Left hindlimb (tissue), 1 donor: ENCODE measurements at places on chromosomes 2 and 18.
A peak's percentile ranks its signal among the peaks of the same experiment; 100 is the strongest.

GRCh38 chr2:44462934-44463849 lies 101.4 kb downstream of the CAMKMT start:
- DNase-seq: no peak

GRCh38 chr2:230441227-230441897 lies 25.4 kb downstream of the SP100 start:
- DNase-seq: no peak

- DNase-seq: no peak
Measured at GRCh38 chr18:25223211-25223610, 128.8 kb downstream of the ZNF521 start.

GRCh38 chr2:99982744-99983143 lies 159.6 kb downstream of the AFF3 start:
- no peak for DNase-seq

DNA sequence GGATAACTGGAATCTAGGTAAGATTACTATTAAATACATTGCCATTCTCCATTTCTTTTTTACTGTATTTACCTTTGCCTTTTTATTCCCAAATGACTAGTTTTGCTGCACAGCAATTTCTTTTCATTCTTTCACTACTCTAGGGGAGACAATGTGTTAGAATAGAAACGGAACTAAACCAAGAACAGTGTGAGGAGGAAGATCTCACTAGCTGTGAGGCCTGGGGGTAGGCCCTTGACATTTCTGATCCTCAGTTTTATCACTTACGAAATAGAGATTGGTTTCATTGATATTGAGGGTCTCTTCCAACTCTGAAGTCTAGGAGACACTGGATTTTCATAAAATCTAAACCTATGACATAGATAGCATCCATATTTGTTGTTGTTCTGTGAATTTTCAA lies 191.1 kb downstream of the IKZF2 start:
- DNase-seq: no peak

DNA sequence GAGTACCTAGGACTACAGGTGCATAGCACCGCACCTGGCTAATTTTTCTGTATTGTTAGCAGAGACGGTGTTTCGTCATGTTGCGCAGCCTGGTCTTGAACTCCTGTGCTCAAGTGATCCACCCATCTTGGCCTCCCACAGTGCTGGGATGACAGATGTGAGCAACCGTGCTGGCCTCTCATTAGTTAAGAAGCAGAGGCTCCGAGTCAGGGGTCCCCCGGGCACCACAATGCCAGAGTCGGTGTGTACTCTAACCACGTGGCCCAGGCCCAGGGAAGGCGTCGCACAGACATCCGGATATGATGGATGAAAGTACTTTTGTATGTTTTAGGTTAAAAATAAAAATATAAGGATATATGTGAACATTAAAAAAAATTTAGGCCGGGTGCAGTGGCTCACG lies 28.3 kb upstream of the HPCAL1 start:
- DNase-seq: no peak

GRCh38 chr18:30562231-30562630 lies 480.3 kb downstream of the DSC3 start:
- DNase-seq: no peak

DNA sequence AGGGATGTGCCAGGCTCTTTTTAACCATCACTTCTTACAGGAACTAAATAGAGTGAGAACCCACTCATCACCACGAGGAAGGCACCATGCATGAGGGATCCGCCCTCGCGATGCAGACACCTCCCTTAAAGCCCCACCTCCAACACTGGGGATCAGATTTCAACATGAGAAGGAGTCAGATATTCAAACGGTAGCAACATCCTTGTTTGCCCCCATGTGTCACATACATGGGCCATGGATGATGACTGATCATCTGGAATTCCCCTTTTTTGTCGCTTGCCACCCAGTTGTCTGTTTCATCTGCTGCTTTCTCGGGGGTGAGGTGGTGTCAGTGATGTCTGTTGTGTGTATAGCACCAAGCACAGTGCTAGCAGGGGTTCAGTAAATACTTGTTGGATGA lies 57.9 kb downstream of the NCK2 start:
- DNase-seq: no peak

DNA sequence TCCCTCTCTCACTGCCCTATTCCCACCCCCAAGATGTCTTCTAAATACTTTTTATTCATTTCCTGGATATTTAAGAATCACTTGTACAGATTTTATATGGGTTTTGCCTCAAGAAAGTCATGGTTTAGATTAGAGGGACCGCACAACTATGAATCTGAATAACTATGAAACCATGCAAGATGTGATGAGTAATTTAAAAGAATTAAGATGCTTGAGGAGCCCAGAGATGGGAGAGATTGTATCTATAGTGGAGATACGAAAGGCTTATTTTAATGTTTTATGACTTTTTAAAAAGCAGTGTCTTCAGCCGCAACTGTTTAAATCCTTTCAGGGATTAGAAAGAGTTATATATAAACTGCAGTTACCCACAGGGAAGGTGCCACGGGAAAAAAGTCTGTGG lies 324.1 kb downstream of the LPIN1 start:
- DNase-seq: no peak

- no peak for DNase-seq
Measured at GRCh38 chr2:36553683-36554082, 44.3 kb downstream of the FEZ2 start.

DNA sequence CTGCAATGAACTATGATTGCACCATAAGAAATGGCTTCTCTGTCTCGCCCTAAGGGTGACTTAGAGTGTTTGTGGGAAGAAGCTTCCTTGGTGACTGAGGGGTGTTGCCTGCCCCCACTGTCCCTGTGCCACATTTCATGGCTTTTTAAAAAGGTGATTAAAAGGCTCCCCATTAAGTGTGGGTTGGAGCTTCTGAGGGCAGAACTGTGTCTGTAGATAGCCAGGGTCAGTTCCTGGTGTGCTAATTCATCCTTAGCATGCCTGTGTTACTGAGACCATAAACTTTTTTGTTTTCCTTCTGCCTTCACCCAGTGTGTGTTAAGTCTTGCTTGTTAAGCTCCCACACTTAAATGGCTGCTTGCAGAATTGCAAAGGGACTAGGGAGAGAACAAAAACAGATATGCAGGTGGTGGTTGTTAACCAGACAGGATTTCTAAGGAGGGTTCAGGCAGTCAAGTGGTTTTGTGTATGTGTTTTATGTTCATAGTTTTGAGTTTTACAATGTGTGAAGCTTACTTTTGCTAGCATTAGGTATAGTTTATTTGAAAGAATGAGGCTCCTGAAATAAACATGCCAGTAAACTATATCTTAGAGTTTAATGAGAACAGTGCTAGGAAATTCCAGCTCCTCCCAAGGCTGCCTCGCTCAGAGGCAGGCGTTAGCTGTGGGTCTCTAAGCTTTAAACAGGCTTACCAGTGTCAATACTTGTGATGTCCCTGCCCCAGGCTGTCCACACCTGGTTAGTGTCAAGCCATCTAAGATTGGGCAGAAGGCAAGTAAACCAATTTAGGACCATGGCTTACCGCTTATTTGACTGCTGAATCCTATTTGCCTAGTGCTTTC lies 14.5 kb downstream of the CERS6 start:
- no peak for DNase-seq

- no peak for DNase-seq
Measured at GRCh38 chr2:102032368-102033030, 40.7 kb downstream of the IL1R2 start.

- no peak for DNase-seq
Measured at GRCh38 chr18:55968550-55968949, 380.6 kb upstream of the TCF4 start.

GRCh38 chr2:236080412-236080811 lies 87.8 kb downstream of the GBX2 start:
- DNase-seq: no peak

- DNase-seq: no peak
Measured at GRCh38 chr18:23306822-23307221, 146.3 kb upstream of the RIOK3 start.

GRCh38 chr2:182020286-182021070 lies 34.8 kb downstream of the PPP1R1C start:
- DNase-seq: no peak

DNA sequence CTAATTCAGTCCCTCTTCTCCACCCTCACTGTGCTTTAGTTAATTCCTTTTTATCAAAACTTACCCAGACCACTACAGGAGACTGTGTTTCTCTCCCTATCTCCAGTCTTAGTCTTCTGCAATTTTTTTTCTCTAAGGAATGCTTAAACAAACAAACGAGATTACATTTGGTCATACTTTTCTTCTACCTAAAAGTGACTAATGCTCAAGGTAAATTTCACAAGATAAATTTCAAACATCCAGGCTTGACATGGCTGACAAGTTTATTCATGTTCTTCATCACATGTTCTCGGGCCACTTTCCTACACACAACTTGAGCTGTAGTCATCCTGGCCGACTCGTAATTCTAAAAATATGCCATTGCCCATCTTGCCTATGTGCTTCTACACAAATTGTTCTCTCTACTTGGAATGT lies 23.2 kb upstream of the ACSL3 start:
- DNase-seq: no peak

DNA sequence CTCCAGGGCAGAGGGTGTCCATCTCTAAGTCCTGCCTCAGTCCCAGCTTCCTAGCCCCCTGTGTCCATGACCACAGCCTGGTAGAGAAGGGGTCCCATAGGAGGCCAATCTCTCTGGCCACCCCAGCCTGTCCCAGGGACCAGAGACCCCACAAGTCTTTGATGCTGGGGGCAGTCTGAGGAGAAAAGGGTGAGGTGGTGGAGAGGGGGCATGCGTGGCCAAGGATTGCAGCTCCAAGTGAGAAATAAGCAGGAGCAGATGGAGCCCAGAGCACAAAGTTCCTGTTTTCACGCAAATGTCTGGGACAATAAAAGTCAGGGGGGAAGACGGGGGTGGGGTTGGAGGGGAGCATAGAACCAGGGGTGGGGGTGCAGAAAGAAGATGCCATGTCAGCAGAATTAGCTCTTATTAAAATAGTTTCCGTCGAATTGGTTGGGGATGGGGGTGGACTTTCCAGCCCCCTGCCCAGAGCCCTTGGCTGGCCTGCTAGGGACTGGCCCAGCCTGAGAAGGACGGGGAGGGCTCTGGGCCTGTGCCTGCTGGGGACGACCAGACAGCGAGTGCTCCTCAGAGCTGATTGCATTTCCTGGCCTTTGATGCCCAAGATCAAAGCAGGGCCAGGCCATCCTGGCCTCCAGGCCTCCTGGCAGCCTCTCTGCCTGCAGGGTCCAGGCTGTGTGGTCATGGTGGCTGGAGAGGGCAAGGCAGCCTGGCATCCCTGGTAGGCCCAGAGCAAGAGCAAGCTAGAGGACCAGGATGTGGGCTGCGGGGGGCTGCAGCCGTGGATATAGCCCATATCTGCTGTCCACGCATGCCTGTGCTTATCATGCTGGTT lies 337.1 kb downstream of the DYSF start:
- DNase-seq: no peak

DNA sequence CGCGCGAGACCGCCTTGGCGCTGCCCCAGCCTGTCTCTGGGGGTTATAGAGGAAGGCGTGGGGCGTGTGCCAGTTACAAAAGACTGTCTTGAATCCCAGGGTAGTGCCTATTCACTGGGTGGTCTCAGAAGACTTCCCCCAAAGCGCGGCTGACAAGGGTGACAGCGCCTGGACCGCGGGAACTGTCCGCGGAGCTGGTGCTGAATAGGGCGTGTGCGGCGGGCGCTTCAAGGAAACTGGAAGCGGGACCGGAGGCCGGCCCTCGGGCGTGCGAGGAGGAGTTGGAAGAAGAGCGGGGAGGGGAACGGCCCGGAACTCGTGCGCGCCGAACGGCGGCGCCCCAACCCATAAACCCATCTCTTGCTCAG lies 2.3 kb downstream of the EGR4 start:
- DNase-seq: peak; percentile 73

- DNase-seq: no peak
Measured at GRCh38 chr2:27296481-27296880, 11.8 kb downstream of the UCN start.

DNA sequence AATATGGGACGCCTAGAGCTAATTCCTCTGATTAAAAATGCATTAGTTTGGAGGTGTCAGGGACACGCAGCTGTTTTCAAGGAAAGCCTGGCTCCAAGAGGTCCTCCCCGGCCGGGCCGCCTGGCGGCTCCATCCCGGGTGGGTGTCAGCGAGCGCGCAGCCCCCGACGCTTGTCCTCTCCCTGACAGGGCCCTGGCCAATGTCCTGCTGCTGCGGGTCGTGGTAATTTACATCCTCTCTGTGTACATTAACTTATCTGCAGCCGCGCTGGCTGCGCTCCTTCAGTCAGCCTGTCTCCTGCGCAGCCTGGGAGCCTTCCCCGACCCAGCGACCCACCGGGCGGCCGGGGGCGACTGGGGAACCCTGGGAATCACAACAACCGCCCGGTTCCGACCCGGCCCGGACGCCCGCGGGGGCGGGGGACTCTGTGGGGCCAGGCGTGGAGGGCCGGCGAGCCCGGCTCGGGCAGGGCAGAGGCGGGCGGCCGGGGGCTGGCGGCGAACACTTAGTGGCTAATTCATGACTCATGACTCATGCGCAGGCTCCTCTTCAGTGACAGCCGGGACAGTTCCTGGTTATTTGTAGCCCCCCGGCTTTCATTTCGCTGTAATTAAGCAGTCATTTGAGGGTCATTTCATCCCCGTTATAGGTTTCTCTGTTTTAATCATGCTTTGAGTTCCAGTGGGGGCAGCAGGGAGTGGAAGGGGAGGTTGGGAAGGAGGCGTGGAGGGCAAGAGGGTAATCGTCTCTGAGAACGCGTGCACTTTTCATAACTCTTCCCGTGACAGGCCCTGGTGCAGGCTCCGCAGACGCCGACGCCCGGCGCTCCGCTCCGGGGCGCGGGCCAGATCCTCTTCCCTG lies 141.9 kb upstream of the CTAGE1 start:
- DNase-seq: peak; percentile 56
